ENCODE measurements at places on chromosomes 11 and 22.

- no peak overlapping the region for H3K4me3 ChIP-seq
- peak; percentile 16 for DNase-seq
- no peaks in the 10 kb centered on the region for H3K36me3 ChIP-seq
Measured at GRCh38 chr11:45142241-45143055, 4.0 kb upstream of the PRDM11 start.

DNA sequence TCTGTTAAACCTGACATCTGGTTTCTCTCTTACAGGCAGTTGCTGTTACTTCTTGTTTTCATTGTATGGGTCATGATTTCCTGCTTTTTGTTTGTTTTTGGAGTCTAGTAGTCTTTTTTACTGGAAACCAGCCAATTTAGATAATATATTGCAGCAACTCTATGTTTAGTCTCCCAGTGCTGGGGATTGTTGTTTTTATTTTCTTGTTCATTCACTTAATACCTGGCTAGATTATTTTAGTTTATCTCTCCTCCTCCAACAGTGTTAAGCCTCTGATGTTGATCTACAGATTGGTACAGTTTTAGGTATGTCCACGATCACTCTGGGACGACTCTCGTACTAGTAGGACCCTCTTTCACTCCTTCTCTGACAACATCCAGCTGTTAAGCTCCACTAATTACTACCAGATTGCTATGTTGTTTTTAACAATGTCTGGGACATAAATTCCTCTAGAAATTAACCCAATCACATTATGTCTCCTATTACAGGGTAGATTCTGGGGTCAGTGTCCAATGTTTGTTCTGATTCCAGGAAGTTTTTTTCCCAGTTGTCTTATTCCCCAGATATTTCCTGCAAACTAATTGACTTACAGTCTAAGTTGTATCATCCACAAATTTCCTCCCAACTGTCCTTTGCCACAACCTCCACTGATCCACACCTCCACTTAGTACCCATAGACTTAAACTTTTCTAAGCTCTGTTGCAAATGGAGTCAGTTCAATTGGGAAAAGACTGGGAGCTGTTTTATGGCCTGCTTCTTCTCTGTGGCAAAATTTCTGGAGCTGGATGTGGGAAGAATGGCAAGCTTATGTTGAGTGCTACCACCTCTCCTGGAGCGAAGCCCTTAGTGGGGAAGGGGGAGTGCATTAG, 1280.6 kb upstream of the CNTN5 start:
- no peaks in the 10 kb centered on the region for H3K27me3 ChIP-seq
- peak; percentile 91 for DNase-seq
- no peaks in the 10 kb centered on the region for H3K4me1 ChIP-seq
- no peak overlapping the region for H3K27ac ChIP-seq

GRCh38 chr11:129348813-129349212, 26.8 kb upstream of the BARX2 start:
- no peaks in the 10 kb centered on the region for H3K27me3 ChIP-seq
- H3K27ac ChIP-seq = no peak overlapping the region
- H3K36me3 ChIP-seq = no peaks in the 10 kb centered on the region
- H3K4me1 ChIP-seq = no peaks in the 10 kb centered on the region
- H3K4me3 ChIP-seq = no peak overlapping the region
- DNase-seq = no peak

DNA sequence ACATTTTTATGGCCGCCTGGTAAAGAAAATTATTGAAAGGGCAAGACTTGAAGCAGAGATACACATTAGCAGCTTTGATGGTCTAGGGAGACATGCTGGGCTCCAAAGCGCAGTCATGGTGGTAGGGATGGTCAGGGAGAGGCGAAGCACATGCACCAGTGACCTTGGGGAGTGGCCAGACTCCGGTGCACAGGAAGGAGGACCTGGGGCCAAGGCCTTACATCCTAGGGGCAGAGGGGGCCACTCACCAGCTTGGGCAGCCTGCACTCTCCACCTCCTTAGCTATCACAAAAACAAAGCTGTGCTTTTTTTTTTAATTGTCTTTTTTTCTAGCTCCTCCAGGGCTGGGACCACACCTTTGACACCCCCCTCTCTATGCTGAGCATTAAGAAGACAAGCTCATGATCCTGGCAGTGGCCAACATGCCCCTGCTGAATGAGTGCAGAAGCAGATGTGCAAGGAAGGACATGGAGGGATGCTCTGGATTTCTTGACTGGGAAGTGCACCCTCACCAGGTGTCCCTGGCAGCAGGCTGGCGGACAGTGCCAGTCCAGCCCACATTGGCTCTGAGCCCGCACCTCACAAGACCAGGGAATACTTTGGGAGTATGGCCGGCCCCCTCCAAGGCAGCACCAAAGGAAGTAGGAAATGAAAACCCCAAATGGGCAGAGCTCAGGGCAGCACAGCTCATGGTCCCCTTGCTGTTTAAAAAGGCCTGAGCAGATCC, 619.9 kb downstream of the TBC1D22A start:
- no peaks in the 10 kb centered on the region for H3K4me1 ChIP-seq
- no peak for DNase-seq
- no peaks in the 10 kb centered on the region for H3K36me3 ChIP-seq
- no peak overlapping the region for H3K4me3 ChIP-seq
- no peak overlapping the region for H3K27ac ChIP-seq

- no peaks in the 10 kb centered on the region for H3K36me3 ChIP-seq
- no peak overlapping the region for H3K27ac ChIP-seq
- no peaks in the 10 kb centered on the region for H3K27me3 ChIP-seq
- no peaks in the 10 kb centered on the region for H3K4me1 ChIP-seq
- H3K4me3 ChIP-seq = no peak overlapping the region
- no peak for DNase-seq
Measured at GRCh38 chr11:124036666-124037065, 4.5 kb downstream of the OR10G7 start.

Measured in fibroblast of lung (primary cell).